SJCRH30 (cell line): ENCODE measurements at places on chromosomes 6 and 20. TPM values are rescaled to one million over a fixed set of nuclear protein-coding genes. Genes with fewer than 3 reads are reported as not detected.

The KIF25 gene
- 0.51 TPM in 1 of 2 replicates, not detected in the other for total RNA-seq

The ENPP4 gene
- total RNA-seq, result 0.23 and 0.32 TPM in 2 replicates

The PTPN1 gene
- 64.3 and 72.3 TPM in 2 replicates for total RNA-seq

The NKAIN4 gene
- total RNA-seq, result 15.5 and 16.4 TPM in 2 replicates

The SEMG1 gene
- not detected in 2 replicates for total RNA-seq

DNA sequence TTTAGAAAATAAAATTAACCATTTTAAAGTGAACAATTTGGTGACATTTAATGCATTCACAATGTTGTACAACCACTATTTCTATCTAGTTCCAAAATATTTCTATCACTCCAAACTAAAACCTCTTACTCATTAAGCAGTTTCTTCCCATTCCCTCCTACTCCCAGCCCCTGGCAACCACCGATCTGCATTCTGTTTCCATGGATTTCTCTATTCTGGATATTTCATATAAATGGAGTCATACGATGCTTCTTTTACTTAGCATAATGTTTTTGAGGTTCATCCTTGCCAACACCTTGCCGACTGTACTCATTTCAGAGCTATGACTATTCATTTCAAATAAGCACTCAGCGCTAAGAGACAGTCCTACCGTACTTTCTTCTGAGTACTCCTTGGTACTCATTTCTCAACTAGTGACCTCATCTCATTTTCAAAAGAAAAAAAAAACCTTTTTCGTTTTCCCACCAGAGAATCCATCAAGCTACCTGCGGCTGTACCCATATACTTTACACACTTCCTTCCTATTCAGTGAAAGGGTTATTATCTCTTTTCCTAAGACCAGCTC, 259.2 kb downstream of the UTRN start:
- no peak for DNase-seq

GRCh38 chr6:30219244-30219643, 6.0 kb upstream of the TRIM26 start:
- peak; percentile 70 for DNase-seq

- peak; percentile 68 for DNase-seq
Measured at GRCh38 chr6:112214739-112215269, 39.6 kb downstream of the LAMA4 start.

DNA sequence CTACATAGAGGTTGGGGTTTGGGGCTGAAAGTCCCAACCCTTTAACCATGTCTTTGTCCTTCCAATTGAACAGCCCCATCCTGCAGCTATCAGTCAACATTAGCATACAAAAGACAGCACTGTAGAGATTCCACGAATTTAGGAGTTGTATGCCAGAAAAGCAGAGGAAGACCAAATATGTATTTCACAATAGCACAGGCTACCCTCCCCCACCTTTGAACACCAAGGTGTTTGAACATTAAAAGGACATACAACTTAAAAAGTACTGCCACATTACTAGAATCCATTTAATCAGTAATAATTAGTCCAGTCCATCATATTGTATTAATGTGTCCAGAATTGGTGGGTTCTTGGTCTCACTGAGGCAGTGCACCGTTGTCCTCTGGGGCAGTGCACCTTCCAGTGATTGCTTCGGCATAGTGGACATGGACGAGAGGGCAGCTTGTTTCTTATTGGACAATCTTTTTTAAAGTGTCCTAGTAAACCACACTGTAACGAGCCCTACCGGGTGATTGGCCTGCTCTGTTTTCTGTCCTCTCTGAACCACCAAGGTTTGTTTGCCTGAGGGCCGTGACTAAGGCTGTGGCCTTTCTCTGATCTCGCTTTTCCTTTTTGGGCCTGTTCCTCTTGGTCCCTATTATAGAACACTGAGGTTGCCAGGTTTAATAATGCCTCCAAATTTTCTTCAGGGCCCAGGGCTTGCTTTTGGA, 36.4 kb downstream of the GSTA4 start:
- no peak for DNase-seq
